NCI-H2081 treated with DMSO at 0.1 percent for 48 hours (cell line): ENCODE measurements at places on chromosomes 3 and 15.

GRCh38 chr15:26504009-26504408 lies 268.9 kb downstream of the GABRB3 start:
- no peak for DNase-seq

GRCh38 chr3:177742273-177742672 lies 545.0 kb upstream of the TBL1XR1 start:
- DNase-seq, result no peak

DNA sequence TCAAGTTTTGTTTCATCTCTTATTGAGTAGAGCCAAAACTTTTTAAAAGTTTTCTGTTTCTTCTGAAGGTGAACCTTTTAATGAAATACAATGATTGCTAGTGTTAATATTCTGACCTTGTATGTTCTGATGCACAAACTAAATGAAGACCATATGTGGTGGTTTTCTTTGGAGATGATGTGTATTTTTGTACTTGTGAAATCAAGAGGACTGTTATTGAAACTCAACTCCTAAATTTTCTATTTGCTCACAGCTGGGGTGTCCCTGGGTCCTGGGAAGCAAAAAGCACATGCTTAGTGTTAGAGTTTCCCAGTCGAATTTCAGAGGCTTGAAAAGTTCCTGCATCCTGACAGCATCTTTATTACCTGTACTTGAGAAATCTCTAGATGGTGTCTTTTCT lies 1185.8 kb upstream of the ALCAM start:
- DNase-seq, result no peak

- DNase-seq, result no peak
These were observed 447.2 kb downstream of the SHQ1 start for GRCh38 chr3:72401005-72401545.

GRCh38 chr15:64713592-64713991 lies 61.8 kb downstream of the RBPMS2 start:
- no peak for DNase-seq
